ENCODE measurements at places on chromosomes 4 and X.

GRCh38 chrX:152170621-152171020, 32.2 kb upstream of the MAGEA10 start:
- no peak for DNase-seq

- no peak for DNase-seq
These were observed 515.8 kb downstream of the INPP4B start for GRCh38 chr4:142330311-142330710.

DNA sequence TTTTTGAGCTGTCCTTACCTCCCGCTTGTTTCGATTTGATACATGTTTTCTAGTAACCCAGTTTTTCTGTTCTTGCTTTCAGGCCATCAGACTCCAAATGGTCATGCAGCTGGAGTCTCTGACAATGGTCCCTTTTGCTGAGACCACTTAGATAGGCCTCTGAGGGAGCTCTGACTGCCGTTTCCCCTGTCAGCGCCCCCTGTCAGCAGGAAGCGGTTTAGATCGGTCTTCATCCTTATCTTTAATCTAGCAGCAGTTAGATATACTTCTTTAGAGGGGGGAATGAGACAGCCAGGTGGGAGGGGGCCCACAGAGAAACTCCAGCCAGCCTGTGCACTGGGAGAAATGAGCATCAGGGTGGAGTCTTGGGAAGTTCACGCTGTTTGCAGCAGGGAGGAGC, 457.9 kb downstream of the GPAT3 start:
- peak; percentile 7 for DNase-seq

GRCh38 chrX:100409610-100410590, at the start of gene PCDH19:
TSS of gene PCDH19 (minus strand) at chrX:100410273. CDS start at chrX:100408597, 1,676 bp downstream.
- DNase-seq, result peak; percentile 56

DNA sequence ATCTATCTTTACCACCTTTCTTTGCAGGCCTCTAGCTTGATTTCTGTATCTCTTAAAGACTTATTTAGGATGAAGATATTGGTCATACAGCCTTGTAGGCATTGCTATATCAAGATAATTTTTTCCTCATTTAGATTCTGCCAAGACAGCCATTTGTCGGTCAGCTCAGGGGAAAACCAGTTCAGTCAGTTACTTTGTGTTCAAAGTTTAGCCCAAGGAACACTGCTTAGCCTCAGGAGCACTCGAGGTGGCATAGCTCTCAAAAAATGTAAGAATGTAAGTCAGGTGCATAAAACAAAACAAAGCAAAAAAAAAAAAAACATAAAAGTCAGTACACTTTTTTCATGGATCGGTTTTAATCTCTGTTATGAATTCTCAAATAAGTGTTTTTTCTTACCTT, 43.4 kb downstream of the NRK start:
- no peak for DNase-seq

- DNase-seq, result no peak
These were observed 71.5 kb downstream of the ACOX3 start for GRCh38 chr4:8368998-8369397.

DNA sequence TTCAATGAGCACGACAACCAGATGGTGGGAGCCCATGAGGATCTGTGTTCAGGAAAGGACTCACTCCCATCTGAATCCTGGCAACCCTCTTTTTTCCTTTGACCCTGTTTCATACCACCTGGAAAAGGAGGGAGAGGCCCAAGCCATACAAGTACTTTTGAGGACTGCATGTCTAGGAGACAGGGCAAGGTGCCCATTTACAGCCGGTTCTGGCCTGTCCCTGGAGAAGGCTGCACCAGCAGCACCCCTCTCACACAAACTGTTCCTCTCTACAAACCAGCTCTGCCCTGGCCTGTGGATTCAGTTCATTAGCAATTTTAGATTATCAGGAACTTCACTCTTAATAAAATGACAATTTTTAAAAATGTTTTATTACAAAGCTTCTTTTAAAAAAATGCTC, 57.5 kb downstream of the HADH start:
- DNase-seq, result no peak

DNA sequence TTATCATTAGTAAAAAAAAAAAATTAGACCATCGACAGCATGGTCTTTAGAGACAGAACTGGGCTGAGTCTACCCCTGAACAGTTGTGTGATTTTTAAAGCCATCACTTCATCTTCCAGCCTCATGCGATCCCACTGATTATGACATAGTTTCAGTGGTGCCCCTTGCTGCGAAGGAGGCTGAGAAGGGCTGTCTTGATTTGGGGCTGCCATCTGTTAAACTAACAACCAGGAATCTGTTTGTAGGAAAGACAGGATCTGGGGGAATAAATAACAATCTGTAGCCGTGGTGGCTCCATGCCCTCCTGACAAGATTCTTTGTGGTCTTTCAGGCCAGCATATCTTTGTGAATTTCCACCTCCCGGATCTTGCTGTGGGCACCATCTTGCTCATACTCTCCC, 17.1 kb downstream of the SLC34A2 start:
- DNase-seq, result no peak

- no peak for DNase-seq
These were observed 74.4 kb downstream of the RPS3A start for GRCh38 chr4:151173871-151174270.

GRCh38 chr4:16967722-16968121, 69.3 kb upstream of the LDB2 start:
- no peak for DNase-seq

DNA sequence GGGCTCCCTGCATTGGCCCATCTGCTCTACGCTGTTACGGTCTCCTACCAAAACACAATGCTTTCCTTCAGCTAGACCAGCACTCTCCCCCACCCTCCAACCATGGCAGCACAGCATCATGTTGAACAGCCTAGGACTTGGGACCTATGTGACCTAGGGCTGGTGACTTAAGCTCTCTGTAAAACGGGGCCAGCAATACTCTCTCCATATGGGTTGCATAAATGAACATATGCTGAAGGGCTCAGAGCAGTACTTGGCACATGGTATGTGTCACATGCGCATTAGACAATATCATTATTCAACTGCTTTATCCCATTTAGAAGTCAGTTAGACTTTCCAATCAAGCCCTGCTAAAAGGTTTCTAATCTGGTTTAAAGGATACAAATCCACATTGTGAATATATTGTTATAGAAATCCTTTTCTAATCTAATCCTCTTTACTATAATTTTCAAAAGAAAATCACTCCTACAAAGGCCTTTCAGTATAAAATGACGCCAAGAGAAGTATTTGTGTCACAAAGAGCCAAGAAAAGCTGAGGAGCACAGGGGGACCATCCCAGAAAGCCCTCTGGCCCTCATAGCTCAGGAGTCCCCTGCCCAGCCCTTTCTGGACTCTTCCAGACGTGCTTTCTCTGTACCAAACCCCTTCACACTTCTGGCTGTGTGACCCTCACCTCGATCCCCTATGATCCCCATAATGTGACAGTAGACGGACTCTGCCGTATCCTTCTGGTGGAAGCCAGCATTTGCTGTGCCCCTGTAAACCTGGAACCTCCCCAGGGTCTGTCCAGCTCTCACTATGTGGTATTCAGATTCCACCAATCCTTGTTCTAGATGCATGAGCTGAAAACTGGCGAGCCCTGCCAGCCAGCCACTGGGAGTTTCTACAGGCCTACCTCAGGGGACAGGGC, 42.3 kb downstream of the NSG1 start:
- DNase-seq, result no peak

DNA sequence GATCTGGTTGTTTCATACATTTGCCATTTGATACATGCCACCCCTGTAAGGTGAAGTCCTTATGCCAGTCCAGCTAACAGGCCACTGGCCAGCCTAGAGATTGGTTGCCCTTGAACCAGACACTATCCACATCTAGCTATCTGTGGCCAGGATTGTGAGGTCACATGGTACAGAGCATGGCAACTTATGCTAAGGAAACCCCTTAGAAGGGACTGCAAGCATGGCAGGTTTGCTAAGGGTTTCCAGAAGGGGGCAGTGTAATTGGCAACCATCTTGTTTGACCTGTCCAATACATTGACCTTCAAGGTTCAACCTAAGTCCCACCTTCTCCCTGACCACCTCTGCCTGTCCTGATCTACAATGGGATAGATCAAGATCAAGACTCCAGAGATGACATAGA, 47.5 kb downstream of the SMC1A start:
- DNase-seq, result no peak

DNA sequence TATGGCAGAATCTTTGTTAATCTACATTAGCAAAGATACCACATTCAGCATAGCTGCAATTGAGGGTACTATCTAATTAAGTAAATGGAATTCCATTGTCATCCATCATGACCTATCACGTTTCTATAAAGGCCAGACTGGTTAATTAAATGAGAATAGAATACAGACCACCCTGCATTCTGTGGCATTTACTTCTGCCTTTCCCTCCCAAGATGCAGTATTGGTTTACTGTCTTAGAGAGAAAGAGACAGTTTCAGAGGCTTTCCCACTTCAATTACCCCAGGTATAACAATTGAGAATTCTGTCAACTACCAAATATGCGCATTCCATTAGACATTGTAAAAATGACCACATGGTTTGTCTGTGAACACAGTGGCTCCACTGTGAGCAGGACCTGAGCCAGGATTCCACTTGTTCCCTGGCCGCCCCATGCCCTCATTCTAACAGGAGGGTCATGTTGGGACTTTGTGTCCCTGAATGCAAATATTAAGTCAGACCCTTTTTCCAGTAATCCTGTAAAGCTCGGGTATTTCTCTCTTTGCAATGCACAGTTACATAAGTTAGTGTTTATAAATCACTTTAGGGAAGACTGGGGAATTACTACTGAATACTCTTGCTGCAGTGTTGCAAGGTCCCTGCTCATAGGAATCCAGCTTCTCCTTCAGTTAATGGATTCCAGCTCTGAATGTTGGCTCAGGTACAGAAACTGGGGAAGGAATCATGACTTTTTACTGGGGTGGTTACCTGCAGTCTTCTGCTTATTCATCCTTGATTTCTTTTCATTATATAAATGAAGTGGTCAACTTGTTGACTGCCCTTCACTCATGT, 261.0 kb downstream of the PDGFC start:
- no peak for DNase-seq

DNA sequence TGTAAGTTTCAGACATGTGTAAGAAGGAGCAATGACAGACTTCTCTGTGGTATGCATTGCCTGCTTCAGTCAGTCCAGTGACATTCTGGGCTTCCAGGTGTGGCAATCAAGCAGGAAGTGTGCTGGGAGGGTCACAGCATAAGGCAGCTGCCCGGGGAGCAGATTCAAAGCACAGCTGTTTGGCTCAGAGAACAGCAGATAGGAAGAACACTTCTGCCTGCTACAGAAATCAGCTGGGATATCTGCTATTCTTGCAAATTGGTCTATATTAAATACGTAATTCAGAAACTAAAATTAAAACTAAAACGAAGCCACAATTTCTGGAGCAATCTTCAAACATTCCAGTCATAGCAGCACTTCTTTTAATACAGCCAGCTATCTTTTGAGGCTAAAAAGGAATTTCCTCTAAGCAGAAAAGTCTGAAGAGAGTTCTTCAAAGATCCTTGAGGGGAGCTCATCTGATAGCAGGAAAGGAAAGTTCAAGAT, 47.5 kb upstream of the GALNT7 start:
- peak; percentile 75 for DNase-seq

DNA sequence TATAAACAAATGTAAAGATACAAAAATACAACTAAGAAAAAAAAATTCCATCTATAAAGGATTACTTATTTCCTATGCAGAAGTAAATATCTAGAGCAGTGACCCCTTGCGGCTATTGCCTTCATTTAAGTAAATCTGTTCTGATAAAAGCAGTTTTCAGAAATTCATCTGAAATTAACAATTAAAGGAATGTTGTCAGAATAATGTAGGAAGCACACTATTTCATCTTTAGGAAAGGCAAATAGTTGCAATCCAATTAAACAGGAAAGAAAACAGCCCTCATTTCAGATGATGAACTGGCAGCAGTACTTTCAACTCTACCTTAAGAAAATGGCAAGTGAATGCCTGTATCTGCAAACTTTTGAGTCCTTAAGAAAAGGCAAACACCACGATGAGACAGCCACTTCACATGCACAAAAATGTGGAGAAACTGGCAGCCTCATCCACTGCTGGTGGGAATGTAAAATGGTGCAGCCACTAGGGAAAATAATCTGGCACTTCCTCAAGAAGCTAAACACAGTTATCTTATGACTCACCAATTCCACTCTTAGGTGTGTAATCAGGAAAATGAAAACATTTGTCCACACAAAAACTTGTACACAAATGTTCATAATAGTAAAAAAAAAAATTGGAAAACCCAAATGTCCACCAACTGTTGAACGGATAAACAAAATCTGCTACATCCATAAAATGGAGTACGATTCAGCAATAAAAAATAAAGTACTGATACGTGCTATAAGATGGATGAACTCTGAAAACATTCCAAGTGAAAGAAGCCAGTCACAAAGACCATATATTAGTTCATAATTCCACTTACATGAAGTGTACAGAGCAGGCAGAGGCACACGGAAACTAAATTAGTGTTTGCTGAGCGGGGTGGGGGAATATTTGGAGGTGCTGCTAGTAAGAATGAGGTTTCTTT, 2.0 kb upstream of the THAP9 start:
- DNase-seq, result peak; percentile 66

DNA sequence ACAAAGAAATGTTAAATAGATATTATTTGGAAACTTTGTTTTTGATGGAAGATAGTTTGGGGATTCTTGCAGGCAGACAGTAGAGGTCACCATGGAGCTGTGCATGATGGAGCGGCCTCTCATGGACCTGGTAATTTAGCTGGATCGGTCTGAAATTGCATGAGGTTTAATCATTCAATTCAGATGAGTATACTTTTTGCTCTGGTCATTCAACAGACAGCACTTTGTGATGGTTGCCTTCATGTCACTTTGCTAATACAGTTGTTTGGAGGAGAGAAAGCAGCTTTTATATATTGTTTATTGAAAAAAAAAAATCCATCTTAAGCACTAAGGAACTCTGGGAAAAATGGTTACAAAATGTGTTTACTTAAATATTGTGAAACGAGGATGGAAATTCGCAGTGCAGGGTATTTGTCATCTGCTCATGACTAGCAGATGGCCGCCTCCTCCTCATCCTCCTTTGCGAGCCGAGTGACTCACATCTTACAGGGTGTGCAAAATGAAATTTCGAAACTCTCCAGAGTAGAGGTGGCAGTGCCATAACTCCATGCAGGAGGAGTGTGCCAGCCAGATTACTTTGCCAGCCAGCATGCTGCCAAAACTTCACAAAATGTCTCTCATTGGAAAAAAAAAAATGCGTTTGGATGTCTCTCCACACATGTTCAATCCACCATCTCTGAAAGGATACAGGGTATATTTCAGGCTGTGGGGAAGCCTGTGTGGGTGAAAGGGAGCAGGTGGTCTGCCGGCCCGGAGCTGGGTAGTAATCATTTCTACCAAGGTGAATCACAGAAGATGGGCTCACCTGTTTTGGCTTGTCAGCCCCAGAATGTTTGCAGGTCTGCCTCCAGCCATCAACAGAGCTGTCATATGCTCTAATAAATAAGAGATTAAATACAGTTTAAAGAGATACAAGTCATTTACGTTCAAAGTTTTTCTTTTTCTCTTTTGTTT, 314.9 kb upstream of the DIPK2B start:
- DNase-seq, result peak; percentile 70

GRCh38 chr4:81049330-81049729, 18.8 kb downstream of the BMP3 start:
- no peak for DNase-seq

DNA sequence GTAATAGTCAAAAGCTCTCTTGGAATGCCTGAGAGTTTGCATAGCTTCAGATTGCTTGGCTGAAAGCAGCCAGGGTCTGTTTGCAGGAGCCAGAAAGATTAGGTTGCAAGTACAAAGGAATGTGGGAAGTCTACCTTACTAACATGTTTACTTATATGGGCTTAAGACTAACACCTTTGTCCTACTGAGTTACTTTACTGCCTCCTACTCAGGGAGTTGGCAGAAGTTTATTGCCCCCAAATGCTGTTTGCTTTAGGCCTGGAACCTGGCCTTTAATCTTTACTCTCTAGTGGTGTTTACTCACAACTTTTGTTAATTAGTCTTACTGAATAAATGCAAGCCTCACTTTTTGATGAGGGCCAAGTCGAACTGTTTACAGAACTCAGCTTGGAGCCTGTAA, 219.4 kb upstream of the ZC4H2 start:
- no peak for DNase-seq

All from hematopoietic multipotent progenitor cell treated with erythropoietin and hydrocortisone succinate and interleukin-3 and kit ligand, for 4 days (in vitro differentiated cells).